ENCODE measurements at places on chromosomes 16 and 17. TPM values are rescaled to one million over a fixed set of nuclear protein-coding genes. Genes with fewer than 3 reads are reported as not detected.

GGT6 gene
- total RNA-seq = not detected

KRT15 gene
- total RNA-seq = not detected

TCAP gene
- 1.9 TPM for total RNA-seq

NOXO1 gene
- not detected for total RNA-seq

E4F1 gene
- 17.3 TPM for total RNA-seq

COIL gene
- 10.8 TPM for total RNA-seq

CDRT15 gene
- total RNA-seq = not detected

HBM gene
- total RNA-seq = not detected

CEP131 gene
- 6.7 TPM for total RNA-seq

CARD14 gene
- total RNA-seq = 0.55 TPM

ABCA6 gene
- total RNA-seq = 200 TPM

TMEM88 gene
- 16.0 TPM for total RNA-seq

MYH13 gene
- total RNA-seq = not detected

KRT28 gene
- not detected for total RNA-seq

GAS7 gene
- total RNA-seq = 136 TPM

MYLK3 gene
- 0.54 TPM for total RNA-seq

MMP2 gene
- total RNA-seq = 261 TPM

CDC6 gene
- 1.7 TPM for total RNA-seq

NXPH3 gene
- 87.5 TPM for total RNA-seq

KREMEN2 gene
- total RNA-seq = not detected

CMTM1 gene
- total RNA-seq = 1.7 TPM

PRSS27 gene
- total RNA-seq = 1.3 TPM

KRTAP17-1 gene
- not detected for total RNA-seq

FBXL19 gene
- total RNA-seq = 22.7 TPM

QRICH2 gene
- total RNA-seq = 4.2 TPM

STH gene
- not detected for total RNA-seq

KIF18B gene
- total RNA-seq = 1.7 TPM

OR4D1 gene
- not detected for total RNA-seq

VAT1L gene
- total RNA-seq = 9.3 TPM

FKBP10 gene
- 140 TPM for total RNA-seq

CNGB1 gene
- not detected for total RNA-seq

ITGA2B gene
- total RNA-seq = 3.4 TPM

ANKRD13B gene
- total RNA-seq = 5.7 TPM

Data from aorta (tissue), 5 donors.